ENCODE measurements at places on chromosomes 4 and X. TPM values are rescaled to one million over a fixed set of nuclear protein-coding genes. Genes with fewer than 3 reads are reported as not detected.
A peak's percentile ranks its signal among the peaks of the same experiment; 100 is the strongest.

DNA sequence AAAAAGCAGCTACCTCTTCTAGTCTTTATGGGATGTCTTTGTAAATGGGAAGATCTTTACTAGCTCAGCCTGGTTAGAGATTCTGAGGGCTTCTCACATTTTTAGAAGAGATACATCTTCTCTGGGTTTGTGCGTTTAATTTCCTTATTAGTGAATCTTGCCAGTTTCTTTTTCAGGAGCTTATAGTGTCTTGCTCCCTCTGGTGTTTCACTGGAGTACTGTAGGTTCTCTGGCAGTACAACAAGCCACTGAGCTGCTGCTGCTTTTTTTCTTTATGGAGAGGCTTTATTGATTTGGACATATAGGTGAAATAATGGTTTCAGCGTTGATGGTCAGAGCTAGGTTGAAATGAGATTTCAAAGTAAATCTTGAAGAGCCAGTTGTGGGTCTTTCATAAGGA, 82.9 kb downstream of the LAS1L start:
- peak; percentile 36 for DNase-seq

GRCh38 chrX:38006291-38006690, at the start of gene SYTL5:
TSS of gene SYTL5 (plus strand) at chrX:38006553. CDS start at chrX:38033890, 27,337 bp downstream.
- DNase-seq = no peak

DNA sequence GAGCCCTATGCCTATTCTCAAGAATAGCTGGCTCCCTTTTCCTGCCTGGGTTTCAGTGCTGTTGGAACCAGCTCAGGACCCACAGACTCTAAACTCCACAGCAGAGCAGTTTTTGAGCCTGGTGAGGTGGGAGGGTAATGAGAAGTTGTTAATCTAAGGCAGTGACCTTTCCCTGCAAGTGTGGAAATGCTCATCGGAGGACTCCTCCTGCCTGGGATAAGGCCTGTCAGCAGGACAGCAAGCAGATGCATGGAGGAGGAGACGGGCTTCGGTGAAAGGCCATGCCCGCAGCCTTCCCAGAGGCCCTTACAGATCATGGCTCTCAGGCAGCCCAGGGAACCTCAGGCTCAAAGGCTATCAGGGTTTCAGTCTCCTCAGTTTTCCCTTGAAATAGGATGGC, 70.0 kb upstream of the SHISA3 start:
- no peak for DNase-seq

DNA sequence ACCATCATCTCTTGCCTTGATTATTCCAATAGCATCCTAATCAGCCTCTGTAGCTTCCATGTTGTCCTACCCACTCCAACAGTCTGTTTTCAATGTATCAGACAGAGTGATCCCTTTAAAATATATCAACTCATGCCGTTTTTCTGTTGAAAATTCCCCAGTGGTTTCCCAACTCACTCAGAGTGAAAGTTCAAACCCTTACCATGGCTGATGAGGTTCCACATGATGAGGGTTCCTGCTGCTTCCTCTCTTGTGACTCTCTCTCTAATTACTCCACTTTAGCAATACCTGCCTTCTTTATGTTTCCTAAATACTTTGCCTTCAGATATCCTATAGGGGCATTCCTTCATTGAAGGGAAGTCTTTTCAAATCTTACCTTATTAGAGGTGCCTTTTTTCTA, 334.7 kb downstream of the PPP1R2C start:
- DNase-seq = no peak

Gene KLHL15
- total RNA-seq = 10.1 TPM

Gene IDS
- 47.2 TPM for total RNA-seq

- peak; percentile 30 for DNase-seq
Observed at GRCh38 chr4:24473309-24473721, 111.0 kb downstream of the DHX15 start.

DNA sequence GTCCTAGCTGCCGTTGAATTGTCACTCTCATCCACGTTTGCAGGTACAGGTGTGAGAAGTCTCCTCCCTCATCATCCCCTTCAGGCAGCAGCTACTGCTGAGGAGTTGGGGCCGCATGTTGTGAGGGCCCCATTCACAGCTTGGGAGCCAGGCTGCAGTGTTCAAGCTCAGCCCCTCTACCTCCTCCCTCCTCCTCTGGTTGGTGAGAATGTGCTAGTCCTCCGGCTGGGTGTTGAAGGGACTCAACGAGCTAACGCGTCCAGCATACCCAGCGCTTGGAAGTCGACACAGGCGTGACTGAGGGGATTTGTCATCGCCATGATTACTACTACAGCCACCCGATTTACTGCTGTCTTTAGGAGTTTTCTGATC, 82.0 kb upstream of the PSAPL1 start:
- DNase-seq = no peak

DNA sequence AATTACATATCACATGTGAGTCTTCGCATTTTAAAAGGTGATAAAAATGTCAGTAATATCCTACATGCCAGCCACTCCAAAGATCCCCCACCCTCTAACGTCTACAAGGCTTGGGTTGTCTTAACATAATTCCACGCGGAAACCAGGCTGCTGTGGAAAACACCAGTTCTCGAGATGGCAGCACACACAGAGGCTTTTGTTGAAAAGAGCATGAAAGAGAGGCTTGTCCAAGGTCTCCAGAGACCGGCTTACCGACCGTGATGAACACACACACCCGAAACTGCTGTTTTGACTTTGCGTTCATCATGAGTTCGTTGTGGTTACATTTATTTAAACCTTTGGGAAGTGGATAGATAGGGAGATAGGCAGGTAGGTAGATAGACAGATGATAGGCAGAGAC, 87.9 kb downstream of the CRLF2 start:
- DNase-seq = no peak

DNA sequence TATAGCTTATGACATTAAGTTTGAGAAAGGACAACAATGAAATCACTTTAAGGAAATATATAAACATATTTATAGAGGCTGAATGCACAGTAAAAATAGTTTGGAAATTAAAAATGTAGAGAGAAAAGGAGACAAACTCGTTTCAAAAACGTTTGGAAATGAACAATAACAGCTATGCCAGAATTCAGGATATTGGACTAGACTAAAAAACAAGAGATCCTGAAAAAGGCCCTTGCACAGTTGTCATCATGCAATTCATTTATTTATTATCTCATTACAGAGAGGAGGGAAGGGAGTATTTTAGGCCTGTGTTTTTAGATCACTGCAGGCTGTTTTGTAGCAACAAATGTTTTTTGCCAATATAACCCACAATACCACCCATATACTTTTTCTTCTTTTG, 527.2 kb downstream of the ADGRL3 start:
- no peak for DNase-seq

All from activated CD8-positive, alpha-beta T cell treated with anti-CD3 and anti-CD28 coated beads, Interleukin-2, amount 10 ng/mL, durations not matched to agents 7 days and 5 days (primary cell).